ENCODE measurements at places on chromosomes 7 and 10.

- DNase-seq = no peak
These were observed 78.4 kb downstream of the NXPH1 start for GRCh38 chr7:8511855-8512254.

DNA sequence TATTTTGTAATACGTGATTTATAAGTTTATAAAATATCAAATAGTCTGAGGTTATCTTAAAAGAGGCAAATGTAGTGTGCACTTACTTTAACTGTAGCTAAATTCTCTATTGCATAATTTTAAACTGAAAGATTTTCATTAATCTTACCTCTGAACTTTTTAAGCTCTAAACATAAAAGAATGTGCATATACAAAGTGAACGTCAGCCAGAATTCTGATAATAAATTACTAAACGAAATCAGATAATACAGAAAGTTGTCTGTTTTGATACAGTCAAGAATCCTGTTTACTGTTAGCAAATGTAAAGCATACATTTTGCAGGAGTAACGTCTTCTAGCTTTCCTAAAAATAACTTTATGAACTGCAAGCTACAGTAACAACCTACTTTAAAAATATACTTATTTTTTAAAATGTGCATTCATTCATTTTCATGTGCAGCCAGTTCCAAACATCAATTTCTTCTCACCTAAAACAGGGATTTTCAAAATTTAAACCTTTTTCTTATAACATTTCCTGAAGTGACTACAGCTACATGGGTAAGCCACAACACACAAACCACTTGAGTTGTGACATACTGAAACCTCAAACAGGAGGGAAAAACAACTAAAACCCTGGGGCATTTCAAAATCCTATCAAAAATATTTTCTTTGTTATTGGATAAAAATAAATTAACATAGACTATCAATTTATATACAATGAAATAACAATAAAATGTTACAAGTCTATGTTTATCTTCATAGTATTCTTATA is 92.7 kb downstream of the RNLS start:
- DNase-seq = no peak

DNA sequence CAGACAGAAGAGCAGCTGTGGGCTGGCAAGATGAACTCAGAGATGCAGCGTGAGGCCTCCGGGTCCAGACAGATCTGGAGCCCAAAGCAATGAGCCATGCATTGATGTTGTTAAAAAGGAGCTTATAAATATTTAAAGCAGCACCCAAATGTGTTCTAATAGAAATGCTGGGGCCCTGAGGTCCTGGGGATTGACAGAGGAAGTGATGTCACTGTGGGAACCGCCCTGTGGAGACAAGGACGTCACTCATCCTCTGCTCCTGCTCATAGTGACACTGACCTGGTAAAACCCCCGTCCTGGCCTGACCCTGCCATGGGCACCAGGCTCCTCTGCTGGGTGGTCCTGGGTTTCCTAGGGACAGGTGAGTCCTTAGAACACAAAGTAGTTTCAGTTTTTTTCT is 197.0 kb upstream of the PRSS58 start:
- no peak for DNase-seq

DNA sequence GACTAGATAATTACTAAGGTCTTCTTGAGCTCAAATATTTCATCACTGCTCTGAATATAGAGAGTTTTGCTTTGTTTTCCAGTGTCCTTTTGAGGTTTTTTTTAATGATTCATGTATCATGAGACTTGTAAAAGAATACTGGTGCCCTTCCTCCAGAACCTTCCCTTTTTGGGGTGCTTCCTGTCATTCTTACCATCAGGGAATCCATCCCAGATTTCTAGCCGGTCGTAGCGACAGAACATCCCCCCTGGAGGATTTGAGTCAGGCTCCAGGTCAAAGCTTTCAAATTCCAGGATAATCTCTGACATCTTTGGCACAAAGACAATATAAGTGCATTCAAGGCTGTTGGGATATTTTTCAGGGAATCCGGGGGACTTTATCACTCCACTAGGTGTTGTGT is 71.0 kb downstream of the NRP1 start:
- DNase-seq = no peak

DNA sequence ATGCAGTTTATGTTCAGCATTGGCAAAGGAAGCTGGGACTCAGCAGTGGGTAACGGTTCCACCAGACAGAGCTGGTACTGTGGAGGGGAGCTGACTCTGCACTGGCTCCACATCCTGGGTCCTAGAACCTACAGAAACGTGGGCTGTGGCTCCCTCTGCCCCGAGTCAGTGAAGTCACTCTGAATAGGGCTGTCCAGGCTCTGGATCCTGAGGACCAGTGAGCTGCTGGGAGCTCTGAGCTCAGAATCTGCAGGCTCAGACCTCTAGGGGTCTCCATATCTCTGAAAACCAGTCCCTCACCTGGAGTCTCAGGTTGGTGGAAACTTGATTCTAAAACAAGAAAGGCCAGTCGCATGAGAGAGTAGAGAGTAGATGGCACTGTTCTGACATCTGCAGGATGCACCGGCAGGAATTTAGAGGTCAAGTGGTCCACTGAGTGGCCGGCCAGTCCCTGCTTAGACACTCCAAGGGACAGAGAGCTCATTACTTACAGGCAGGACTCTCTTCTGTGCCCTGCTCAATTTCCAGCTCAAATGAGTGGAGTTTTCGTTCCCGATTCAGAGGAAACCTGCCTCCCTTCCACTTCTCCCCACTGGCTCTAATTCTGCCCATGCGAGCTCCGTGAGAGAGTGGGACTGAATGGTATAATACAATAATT is 18.6 kb downstream of the NPFFR1 start:
- no peak for DNase-seq

- DNase-seq = no peak
These were observed 548 bp upstream of the BNIP3 start for GRCh38 chr10:131982185-131982756.

DNA sequence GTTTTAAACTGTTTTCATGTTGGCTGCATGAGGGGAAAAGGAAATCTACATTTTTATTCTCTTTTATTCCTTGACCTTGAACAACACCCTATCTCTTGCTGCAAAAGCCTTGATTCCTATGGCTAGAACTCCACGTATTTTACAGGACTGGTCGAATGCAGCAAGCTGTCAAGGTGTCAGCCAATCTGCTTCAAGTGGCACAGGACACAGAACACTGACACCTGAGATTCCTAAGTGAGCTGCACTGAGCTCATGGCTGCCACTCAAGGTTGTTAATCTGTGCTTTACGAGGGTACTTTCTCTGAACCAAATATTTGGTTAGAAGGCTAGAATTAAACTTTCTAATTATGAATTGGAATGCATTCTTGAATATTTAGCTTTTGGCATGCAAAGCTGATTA is 349.7 kb upstream of the COBL start:
- DNase-seq = no peak

- no peak for DNase-seq
These were observed 197.0 kb downstream of the PLXNA4 start for GRCh38 chr7:132379292-132379691.

- DNase-seq = no peak
These were observed 1.7 kb upstream of the CYP2C9 start for GRCh38 chr10:94936721-94937120.

DNA sequence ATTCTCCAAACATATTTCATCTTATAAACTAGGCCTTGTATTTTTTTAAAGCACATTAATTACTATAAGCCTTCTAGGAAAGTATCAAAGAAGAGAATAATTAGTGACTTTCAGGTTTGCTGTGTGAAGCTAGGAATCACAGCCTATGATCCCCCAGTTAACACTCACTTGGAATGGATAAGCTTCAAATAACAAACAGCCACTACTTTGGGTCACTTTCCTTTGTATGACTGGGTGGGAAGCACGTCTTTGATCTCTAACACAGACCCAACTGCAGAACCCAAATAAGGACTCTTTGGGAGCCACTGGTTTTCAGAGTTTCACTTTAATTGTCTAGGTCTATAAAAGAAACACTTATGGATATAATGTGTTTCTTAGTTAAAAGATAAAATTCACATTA is 769.3 kb downstream of the MAGI2 start:
- no peak for DNase-seq

- DNase-seq = no peak
These were observed 217.2 kb downstream of the TWIST1 start for GRCh38 chr7:18900236-18900635.

DNA sequence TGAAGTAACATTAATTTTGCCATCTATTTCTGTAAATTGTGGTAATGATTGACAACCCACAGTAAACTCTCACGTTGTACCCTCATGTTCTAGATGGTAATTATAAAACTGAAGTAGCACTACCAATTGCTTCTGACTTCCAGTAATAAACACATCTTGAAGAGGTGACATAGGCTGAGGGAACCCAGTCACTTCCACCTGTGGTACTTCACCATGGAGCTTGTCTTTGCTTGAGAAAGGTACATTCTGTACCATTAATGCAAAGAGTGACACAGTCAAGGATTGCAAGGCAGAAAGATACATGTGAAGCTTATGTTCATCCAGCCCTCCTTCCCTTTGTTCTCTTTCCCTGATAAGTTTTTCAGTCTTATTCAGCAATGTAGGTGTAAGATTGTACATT is 11.2 kb downstream of the CAPZA2 start:
- DNase-seq = no peak
